ENCODE measurements at places on chromosomes 6 and 20.

- no peak for DNase-seq
Observed at GRCh38 chr20:21049305-21049828, 56.8 kb downstream of the LINC00237 start.

GRCh38 chr6:167998215-167998614, 744 bp downstream of the KIF25 start:
- DNase-seq, result peak; percentile 7

GRCh38 chr6:12962987-12963386, 246.4 kb downstream of the PHACTR1 start:
- DNase-seq, result no peak

GRCh38 chr6:131367206-131367873, 205.7 kb upstream of the ARG1 start:
- no peak for DNase-seq

- no peak for DNase-seq
Observed at GRCh38 chr6:91088515-91088914, 501.6 kb upstream of the MAP3K7 start.

DNA sequence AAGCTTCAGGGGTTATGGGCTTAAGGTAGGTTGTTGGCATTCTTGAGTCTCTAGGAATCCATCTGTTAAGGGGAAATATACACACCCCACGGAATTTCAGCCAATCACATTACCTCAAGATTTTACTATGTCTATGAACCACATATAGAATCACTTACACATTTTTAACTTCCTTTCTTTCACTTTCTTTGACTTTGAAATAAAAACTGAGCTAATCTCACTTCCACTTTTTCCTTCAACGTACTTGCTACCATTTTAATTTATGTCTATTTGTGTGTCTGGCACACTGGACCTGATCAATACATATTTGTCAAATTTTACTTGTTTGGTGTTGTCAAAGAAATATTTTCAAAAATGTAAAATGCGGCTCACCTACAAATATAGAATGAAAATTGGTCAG, 545.4 kb upstream of the JAG1 start:
- no peak for DNase-seq

- no peak for DNase-seq
Observed at GRCh38 chr6:73231986-73232391, 6.7 kb upstream of the KHDC1L start.

- no peak for DNase-seq
Observed at GRCh38 chr6:82521369-82521768, 157.8 kb downstream of the TPBG start.
